MCF 10A (cell line): ENCODE measurements at places on chromosomes 11 and 22. TPM values are rescaled to one million over a fixed set of nuclear protein-coding genes. Genes with fewer than 3 reads are reported as not detected.

DNA sequence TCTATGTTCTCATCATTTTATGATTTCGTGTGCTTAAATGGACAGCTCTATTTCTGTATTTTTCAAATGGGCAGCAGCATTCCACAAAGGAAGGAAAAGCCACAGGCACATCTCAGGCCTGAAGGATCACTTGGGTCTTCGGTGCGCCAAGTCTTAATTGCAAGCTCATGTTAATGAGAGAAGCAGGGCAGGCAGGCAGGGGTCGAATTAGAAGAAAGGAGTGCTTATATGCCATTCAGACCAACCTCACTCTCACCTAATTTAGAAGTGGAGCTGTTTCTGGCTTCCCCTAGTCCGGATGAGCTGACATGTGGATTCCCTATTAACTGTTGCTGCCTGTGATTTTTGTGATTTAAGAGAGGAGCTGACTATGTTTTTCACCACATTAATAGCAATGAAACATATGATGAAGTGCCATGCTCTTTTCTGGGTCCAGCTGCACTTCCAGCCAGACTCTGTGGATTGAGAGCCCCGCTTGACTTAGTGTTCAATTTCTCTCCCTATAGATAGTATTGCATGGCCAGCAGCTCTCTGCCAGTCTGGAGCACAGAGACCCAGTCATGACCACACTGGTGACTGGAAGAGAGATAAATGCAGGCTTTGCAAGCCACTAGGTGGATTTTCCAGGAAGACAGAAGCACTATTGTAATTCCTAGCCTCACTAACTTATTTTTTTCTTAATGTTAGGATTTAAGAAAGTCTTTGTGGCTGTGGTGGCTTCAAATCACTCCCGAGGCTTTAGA lies 373.9 kb upstream of the FAT3 start:
- H3K27ac ChIP-seq: no peak overlapping the region
- H3K4me3 ChIP-seq: no peak overlapping the region
- H3K27me3 ChIP-seq: no peaks in the 10 kb centered on the region
- no peak for DNase-seq

DNA sequence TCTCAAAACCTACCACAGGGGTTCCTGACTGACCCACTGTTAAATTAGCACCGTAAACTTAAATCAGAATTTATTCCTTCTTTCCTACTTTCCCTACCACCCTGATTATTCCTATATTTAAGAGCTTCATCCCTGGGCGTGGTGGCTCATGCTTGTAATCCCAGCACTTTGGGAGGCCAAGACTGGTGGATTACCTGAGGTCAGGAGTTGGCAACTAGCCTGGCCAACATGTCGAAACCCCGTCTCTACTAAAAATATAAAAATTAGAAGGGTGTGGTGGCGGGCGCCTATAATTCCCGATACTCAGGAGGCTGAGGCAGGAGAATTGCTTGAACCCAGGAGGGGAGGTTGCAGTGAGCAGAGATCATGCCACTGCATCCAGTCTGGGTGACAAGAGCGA lies 20.3 kb downstream of the ALG9 start:
- H3K27me3 ChIP-seq: no peaks in the 10 kb centered on the region
- H3K27ac ChIP-seq: no peak overlapping the region
- DNase-seq: peak; percentile 57
- H3K36me3 ChIP-seq: peaks cover 63% of the 10 kb centered on the region
- H3K4me1 ChIP-seq: no peaks in the 10 kb centered on the region

- peak overlapping the region; percentile 79 for H3K4me3 ChIP-seq
- H3K27ac ChIP-seq: no peak overlapping the region
- DNase-seq: peak; percentile 27
- no peaks in the 10 kb centered on the region for H3K27me3 ChIP-seq
- no peaks in the 10 kb centered on the region for H3K36me3 ChIP-seq
Measured at GRCh38 chr11:77472991-77473800, 698 bp downstream of the PAK1 start.

The ELMOD1 gene
- total RNA-seq: not detected in 2 replicates

The CHRM1 gene
- not detected in 2 replicates for total RNA-seq

DNA sequence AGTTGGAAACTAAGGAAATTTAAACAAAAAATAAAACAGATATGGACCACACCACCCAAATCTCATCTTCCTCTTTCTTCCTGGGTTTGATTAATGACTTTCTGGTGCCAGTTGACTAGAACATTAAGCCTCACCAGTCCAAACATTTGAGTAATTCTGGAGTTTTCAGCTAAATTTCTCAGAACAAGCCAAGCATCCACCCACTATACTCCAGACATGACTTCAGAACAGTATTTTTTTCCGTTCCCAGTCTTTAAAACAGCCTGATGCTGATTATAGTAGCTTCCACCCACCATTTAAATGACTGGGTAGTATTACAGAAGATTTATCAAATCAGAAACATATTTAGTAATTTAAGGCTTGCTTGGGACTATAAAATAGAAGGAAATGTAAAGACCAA lies 230.9 kb upstream of the UBASH3B start:
- no peak for DNase-seq
- H3K36me3 ChIP-seq: no peaks in the 10 kb centered on the region
- no peaks in the 10 kb centered on the region for H3K27me3 ChIP-seq
- no peak overlapping the region for H3K4me3 ChIP-seq
- H3K27ac ChIP-seq: peak overlapping the region; percentile 75

DNA sequence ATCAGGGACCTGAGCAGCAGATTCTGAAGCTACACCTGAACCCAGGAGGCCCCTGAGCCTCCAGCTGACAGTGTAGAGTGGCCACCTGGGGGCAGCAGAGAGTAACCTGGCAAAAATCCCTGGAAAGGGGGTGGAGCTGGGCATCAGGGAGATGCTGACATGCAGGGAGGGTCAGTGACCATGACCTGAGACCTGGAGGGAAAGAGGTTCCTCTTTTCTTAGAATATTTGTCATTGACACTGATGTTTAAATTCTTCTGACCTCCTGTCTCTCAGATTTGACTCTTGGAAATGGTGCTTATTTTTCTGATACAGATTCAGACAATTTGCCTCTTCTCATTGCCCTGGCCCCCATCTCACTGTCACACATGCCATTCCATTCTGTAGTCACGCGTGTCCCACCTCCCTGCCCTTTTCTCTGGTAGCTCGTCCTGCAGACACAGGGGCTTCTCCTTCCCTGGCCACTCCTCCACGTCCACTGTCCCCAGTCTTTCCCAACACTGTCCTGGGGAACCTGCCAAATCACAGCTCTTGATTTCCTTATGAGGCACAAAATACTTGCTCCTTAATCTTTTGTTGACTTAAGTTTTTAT lies 117.2 kb upstream of the IGLL5 start:
- H3K36me3 ChIP-seq: no peaks in the 10 kb centered on the region
- peak; percentile 69 for DNase-seq
- H3K4me1 ChIP-seq: no peaks in the 10 kb centered on the region
- H3K4me3 ChIP-seq: no peak overlapping the region

DNA sequence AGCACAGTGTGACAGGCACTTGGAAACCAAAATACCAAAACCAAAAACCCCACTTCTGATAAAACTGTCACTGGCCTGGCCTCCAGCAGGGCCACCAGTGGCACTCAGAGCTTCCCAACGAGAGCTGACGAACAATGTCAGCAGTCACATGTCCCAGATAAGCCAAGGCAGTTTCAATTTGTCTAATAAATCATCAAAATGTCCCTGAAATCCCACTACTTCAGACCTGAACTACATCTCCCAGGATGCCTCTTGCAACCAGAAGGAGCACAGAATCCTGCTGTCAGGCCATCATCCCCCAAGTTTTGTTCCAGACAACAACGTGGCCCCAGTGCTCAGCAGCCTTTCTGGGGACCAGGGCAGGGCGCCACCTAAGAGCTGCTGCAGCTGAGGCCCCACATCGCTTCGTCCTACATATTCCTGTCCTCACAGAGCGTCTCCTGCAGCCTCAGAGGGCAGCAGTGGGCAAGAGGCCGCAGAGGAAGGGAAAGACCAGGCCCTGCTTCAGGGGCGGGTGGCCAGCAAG lies 25.1 kb downstream of the LRFN4 start:
- no peak overlapping the region for H3K4me3 ChIP-seq
- H3K27me3 ChIP-seq: no peaks in the 10 kb centered on the region
- H3K4me1 ChIP-seq: peaks cover 54% of the 10 kb centered on the region
- no peak overlapping the region for H3K27ac ChIP-seq
- DNase-seq: no peak
- peaks cover 6% of the 10 kb centered on the region for H3K36me3 ChIP-seq

The SPTBN2 gene
- total RNA-seq: 46.9 and 47.2 TPM in 2 replicates

The IGF2 gene
- total RNA-seq: 0.29 and 0.35 TPM in 2 replicates

DNA sequence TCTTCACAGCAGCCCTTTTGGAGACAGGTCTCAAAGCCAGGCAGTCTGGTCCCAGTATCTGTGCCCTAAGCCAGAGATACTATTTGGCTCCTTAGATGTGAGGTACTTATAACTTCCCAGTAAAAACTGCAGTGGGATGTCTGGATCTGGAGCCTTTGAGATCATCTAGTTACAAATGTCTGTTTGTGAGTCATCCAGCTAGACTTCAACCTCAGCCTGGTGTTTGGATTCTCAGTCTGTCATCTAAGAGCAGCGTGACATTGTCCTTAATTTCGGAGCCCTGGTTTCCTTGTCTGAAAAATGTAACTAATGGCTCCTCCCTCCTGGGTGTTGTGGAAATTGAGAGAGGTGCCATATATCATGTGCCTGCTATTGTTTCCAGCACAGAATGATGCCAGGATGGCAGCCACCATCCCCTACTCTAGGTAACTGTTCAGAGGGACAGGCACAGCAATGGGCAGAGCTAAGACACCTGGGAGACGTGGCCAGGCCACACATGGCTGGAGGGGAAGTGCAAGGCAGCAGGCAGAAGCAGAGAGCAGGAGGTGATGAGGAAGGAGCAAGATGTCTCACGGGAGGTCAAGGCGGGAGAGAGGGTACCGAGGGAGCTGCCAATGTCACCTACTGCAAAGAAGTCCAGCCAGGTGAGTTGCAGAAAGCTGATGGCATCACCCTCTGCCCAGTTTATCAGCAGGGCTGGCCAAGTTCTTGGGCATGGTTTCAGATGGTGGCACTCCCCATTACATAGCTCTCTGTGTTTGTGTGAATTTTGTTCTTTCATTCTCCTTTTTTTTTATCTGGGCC lies 20.6 kb upstream of the ST3GAL4 start:
- peaks cover 13% of the 10 kb centered on the region for H3K36me3 ChIP-seq
- peaks cover 21% of the 10 kb centered on the region for H3K4me1 ChIP-seq
- DNase-seq: no peak
- H3K27ac ChIP-seq: no peak overlapping the region
- H3K27me3 ChIP-seq: no peaks in the 10 kb centered on the region

DNA sequence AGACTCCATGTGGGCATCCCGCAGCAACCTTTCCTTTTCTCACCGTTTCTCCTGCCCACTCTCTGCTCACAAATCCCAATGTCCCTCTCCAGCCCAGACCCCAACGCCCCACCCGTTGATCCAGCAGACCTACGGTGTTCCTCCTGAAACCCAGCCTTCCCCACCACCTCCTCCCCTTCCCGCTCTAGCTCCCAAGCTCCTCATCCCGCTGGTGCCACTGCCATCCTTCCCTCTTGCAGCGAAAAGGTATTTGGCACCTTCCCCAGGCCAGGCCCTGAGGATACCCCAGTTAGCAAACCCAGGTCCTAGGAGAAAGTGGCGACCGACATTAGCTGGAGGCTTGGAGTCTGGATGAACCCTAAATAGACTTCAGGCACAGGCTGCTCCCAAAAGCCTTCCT lies 84.0 kb upstream of the RTL6 start:
- peaks cover 4% of the 10 kb centered on the region for H3K4me1 ChIP-seq
- no peak for DNase-seq
- H3K27me3 ChIP-seq: peaks cover 70% of the 10 kb centered on the region
- peak overlapping the region; percentile 52 for H3K27ac ChIP-seq

The GLB1L2 gene
- total RNA-seq: 11.1 and 17.0 TPM in 2 replicates

DNA sequence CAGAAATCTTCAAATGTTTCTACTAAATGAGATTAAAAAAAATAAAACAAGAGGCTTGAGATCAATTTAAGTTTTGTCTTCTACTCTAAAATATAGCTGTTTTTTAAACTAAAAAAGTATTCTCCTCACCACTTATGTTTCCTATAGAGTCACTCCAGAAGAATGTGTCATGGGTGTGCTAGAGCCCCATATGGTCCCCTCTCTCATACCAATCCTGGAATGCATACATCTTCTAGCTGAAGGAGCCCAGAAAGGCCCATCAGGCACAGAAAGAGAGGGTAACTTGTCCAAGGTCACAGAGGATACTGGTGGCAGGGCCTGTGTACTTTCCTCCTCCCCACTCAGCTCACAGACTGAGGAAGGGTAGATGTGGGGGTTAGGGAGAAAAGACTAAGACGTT lies 34.4 kb downstream of the RELT start:
- no peak overlapping the region for H3K27ac ChIP-seq
- peaks cover 6% of the 10 kb centered on the region for H3K4me1 ChIP-seq
- no peaks in the 10 kb centered on the region for H3K27me3 ChIP-seq
- DNase-seq: no peak
- H3K36me3 ChIP-seq: no peaks in the 10 kb centered on the region

The CWC15 gene
- 59.6 and 61.9 TPM in 2 replicates for total RNA-seq

DNA sequence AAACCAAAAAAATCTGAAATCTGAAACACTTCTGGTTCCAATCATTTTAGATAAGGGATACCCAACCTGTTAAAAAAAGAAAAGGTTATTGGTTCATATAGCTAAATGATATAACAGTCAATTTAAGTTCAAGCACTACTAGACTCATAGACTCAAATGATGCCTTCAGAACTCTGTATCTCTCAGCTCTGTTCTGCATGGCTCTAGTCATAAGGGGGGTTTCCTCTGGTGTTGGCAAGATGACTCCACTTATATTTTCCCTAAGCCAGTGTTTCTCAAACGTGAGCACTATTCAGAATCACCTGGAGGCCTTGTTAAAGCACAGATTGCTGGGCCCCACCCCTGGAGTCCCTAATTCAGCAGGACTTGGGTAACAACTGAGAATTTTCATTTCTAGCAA lies 11.5 kb upstream of the RRAS2 start:
- no peaks in the 10 kb centered on the region for H3K27me3 ChIP-seq
- no peaks in the 10 kb centered on the region for H3K36me3 ChIP-seq
- no peak overlapping the region for H3K4me3 ChIP-seq
- H3K27ac ChIP-seq: no peak overlapping the region
- peaks cover 16% of the 10 kb centered on the region for H3K4me1 ChIP-seq
- no peak for DNase-seq

The THYN1 gene
- total RNA-seq: 33.4 and 34.8 TPM in 2 replicates

The GLYATL1 gene
- total RNA-seq: not detected in 2 replicates

GRCh38 chr22:24271386-24271854 lies 789 bp downstream of the SPECC1L start:
- H3K27me3 ChIP-seq: no peaks in the 10 kb centered on the region
- peak overlapping the region; percentile 91 for H3K27ac ChIP-seq
- H3K4me1 ChIP-seq: peaks cover 15% of the 10 kb centered on the region

GRCh38 chr11:108538502-108538901 lies 40.3 kb upstream of the POGLUT3 start:
- no peaks in the 10 kb centered on the region for H3K27me3 ChIP-seq
- DNase-seq: no peak
- no peaks in the 10 kb centered on the region for H3K4me1 ChIP-seq
- H3K4me3 ChIP-seq: no peak overlapping the region
- H3K36me3 ChIP-seq: no peaks in the 10 kb centered on the region

DNA sequence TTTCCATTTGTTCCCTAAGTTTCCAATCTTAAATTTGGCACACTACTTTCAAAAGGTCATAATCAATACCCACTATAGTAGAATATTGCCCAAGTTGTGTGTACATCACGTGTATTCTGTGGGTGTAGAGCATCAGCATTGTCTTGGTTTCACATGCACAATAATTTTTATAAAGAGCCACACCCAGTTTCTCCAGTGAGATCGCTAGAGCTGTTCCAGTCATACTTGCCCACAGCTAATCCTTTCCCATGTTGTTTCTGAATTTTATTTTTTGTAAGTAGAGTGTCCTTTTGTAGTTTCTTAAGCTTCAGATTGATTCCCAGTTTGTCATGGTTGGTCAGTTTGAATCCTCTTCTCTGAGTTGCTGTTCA lies 13.7 kb downstream of the FAM118B start:
- H3K27ac ChIP-seq: no peak overlapping the region
- peaks cover 6% of the 10 kb centered on the region for H3K36me3 ChIP-seq
- peaks cover 7% of the 10 kb centered on the region for H3K4me1 ChIP-seq
- DNase-seq: no peak
- no peaks in the 10 kb centered on the region for H3K27me3 ChIP-seq
